HS-27A (cell line): ENCODE measurements at places on chromosomes 5 and 9.

DNA sequence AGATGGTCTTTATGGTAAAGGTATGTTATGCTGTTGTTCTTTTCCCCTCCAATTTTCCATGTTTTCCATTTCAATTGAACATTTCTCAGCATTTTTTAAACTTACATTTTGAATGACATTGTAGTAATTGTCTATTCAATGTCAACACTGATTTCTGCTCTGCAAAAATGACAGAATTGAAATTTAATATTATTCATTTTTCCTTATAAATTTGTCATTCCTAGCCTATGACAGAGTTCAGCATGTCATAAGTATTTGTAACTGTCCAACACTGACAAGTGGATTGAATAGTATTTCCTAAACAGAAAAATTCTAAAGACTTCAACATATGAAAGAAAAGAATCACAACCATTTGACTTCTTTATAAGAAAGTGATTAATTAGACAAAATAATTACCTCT lies 1478.3 kb upstream of the CDH6 start:
- DNase-seq: no peak

DNA sequence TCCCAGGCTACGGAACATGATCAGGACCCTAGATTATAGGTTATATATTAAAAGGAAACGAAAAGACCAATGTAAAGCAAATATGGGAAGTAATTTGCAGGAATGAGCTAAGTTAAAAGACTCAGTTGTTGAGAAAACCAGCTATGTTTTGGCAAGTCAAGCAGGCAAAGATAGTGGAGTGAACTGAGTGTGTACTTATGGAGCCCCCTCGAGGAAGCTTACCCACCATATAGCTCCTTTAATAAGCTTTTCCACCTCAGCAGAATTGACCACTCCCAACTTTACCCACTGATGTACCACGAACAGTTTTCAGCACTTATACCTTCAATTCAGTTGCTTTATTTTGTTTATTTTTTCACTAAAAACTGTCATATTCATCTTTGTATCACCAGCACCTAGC lies 57.3 kb upstream of the PJA2 start:
- DNase-seq: no peak

GRCh38 chr9:21078702-21079101 lies 960 bp upstream of the IFNB1 start:
- no peak for DNase-seq

- DNase-seq: no peak
These were observed 9.5 kb downstream of the CXXC5 start for GRCh38 chr5:139657363-139658321.

GRCh38 chr5:115298811-115299210 lies 2.4 kb upstream of the CCDC112 start:
- no peak for DNase-seq

- DNase-seq: no peak
These were observed 21.8 kb downstream of the ANKRD31 start for GRCh38 chr5:75214928-75215327.

DNA sequence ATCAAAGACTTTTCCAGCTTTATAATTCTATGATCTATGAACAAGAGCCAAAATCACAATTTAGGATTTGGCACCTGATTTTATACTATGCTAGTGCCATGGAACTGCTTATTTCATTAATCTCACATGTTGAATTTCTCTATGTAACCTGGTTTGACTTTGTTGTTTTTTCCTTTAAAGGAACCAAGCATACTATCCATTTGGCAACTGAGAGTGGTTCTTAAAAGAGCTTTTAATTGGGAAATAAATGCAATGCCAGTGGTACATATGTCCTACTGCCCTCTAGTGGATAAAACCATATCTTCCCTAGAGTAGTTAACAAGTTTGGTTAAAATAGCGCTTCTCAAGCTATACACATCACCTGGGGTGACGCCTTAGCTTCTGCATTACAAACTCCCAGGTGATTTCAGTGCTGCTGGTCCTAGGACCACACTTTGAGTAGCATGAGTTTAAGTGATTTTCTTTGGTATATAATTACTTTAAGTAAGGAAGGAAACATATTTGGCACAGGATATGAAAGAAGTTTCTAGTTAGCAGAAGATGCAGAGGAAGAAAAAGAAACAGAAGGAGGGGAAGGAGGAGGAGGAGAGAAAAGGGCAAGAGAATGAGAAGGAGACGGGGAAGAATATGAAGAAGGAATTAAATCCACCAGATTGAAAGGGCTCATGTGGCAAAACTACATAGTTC lies 56.8 kb downstream of the FGF10 start:
- peak; percentile 17 for DNase-seq

DNA sequence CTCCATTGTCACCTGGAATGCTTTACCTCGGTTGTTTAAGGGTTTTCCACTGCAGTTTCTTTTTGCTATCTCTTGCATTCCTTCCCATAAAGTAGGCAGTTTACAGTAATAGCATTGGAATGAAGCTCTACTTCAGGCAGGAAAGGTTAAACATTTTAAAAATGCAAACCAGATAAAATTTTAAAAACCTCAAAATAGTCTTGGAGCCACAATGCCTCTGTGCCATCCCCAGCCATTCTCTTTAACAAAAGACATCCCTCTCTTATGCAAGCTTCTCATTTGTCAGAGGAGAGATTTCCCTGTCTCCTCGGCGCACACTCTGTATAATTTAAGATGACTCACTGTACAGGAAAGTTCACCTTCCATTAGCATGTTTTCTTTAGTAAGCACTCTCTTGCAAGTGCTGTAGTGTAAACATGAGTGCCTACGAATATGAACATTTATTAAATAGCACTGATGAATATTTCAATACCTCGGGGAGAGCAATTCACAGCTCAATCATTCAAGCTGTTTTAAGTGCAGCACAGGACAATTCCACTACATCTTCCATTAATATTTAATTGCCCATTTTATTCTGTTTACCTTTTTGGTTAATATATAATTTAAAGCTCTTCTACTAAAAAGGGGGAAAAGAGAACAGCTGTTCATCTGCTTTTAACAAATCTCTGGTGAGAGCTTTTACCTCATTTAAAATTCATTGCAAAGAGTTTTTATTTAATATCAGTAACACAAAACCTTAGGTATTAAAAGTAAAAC lies 343.6 kb downstream of the SPATA31D1 start:
- no peak for DNase-seq

GRCh38 chr9:124673063-124673462 lies 98.0 kb downstream of the NR6A1 start:
- DNase-seq: no peak

GRCh38 chr5:152838241-152838786 lies 433.2 kb upstream of the NMUR2 start:
- DNase-seq: no peak

DNA sequence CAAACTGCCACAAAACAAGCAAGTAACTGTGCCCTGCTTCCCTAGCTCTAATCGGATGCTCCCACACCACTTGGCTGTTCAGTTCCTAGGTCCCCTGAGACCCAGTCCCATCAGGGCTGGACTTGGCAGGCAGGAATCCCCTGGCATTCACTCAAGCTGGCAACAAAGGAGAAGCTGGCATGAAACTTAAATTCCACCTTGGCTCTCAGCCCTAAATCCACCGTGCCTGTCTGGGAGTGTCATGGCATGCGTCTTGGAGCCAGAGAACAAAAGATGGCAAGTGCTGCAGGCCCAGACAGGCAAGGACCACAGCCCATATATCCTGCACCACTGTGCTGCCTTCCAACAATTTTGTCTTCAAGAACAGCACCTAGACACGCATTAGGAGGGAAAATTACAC lies 38.2 kb downstream of the ETF1 start:
- DNase-seq: no peak

DNA sequence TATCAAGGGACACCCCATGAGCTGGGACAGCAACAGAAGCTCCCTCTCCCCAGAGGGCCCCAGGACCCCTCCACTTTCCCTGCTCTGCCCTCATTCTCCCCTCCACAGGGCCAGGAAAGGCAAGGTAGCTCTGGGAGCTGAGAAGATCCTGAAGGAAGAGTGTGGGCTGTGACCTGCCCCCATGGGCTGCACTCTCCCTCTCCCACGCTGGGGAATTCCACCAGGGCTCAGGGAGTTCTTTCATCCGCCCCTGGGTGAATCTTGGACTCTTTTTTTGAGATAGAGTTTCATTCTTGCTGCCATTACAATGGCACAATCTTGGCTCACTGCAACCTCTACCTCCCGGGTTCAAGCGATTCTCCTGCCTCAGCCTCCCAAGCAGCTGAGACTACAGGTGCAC lies 73.8 kb downstream of the C9orf50 start:
- no peak for DNase-seq

DNA sequence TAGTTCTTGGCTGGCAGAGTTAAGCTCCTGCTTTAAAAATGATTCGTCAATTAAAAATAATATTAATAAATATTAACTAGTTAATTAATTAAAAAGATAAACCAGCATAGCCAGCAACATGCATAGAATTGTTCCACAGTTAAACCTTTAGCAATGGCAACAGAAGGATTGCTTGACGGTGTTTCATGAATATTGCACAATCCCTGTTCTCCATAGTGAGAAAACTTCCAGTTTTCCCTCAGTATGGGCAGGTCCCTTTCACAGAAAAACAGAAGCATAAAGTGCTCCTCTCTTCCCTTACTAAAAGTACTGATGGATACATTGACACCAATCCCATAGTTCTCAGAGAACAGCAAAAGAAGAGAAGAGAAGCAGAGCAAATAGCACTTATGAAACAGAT lies 71.4 kb upstream of the CAST start:
- no peak for DNase-seq

GRCh38 chr9:107784235-107784958 lies 294.8 kb upstream of the KLF4 start:
- DNase-seq: peak; percentile 80

DNA sequence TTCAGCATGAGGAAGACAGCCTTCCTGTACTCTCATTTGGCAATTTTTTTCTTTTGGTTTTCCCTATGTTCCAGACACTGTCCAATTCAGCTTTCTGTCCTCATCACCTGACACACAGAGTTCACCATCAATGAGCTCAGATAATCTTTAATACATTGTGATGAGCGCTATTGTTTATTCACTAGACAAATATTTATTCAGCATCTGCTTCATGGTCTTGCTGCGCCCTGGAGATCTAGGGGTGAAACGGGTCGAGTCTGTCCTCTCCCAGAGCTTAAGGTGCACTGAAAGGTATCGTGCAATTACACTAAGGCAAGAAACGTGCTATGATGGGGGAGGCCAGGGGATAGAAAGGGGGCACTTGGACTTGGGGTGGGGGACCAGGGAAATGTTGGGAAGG lies 281.6 kb downstream of the ZSWIM6 start:
- DNase-seq: no peak

DNA sequence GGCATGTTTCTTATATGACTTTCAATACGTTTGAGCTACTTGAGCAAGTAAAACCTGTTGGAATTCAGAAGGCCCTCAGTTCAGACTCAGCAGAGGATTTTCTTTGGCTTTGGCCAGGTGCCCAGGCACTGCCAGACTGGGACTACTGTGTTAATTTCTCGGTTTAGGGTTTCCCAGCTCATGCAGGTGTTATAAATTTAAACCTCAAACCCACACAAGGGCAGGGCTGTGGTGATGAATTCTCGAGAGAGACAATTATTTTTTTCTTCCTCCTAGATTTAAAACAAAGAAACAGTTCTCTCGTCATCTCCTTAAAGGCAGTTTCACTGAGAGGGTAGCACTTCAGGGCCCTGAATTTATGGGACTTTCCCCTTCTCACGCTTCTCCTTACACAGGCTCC lies 406.0 kb upstream of the PIK3R1 start:
- DNase-seq: no peak

GRCh38 chr9:109391176-109391575 lies 70.3 kb upstream of the EPB41L4B start:
- no peak for DNase-seq

GRCh38 chr9:77099388-77099787 lies 77.9 kb upstream of the VPS13A start:
- DNase-seq: no peak

- DNase-seq: no peak
These were observed 151.0 kb downstream of the GCNT1 start for GRCh38 chr9:76610011-76610352.

GRCh38 chr5:14824499-14824898 lies 47.1 kb downstream of the ANKH start:
- no peak for DNase-seq

DNA sequence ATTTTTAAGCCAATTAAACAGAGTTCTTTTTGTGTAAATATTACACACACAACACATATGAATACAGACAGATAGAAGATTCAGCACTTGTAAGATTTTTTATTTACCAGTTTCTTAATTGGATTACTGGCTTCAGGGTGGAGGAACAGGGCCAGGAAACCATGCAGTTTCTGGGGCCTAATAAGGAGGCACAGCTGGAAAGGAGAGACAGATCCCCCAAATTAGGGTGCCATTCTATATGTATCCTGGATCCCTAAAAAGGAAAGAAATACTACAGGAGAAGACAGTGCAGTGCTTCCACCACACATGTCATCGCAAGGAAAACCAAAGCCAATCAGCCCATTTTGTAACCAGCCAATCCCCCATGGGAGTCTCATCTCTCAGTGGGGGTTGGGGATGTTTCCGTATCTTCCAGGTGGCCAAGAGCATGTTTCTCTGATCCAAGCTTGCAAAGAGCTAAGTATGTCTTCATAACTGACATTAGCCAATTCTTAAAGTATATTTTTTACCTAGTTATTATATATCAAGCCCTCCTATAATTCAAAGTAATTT lies 15.8 kb upstream of the ABO start:
- DNase-seq: no peak
